CD4-positive, alpha-beta memory T cell (primary cell): ENCODE measurements at places on chromosomes 7 and 10. TPM values are rescaled to one million over a fixed set of nuclear protein-coding genes. Genes with fewer than 3 reads are reported as not detected.
A peak's percentile ranks its signal among the peaks of the same experiment; 100 is the strongest.

Gene SEMA3E
- not detected for total RNA-seq

Gene GPNMB
- total RNA-seq: 32.5 TPM

Gene ATP6V0A4
- not detected for total RNA-seq

Gene SLC13A1
- not detected for total RNA-seq

Gene AKR1E2
- total RNA-seq: 9.2 TPM

Gene VSTM4
- total RNA-seq: not detected

Gene NUTM2B
- 1.9 TPM for total RNA-seq

Gene HOXA9
- not detected for total RNA-seq

Gene LRIT1
- not detected for total RNA-seq

Gene OR9A2
- not detected for total RNA-seq

DNA sequence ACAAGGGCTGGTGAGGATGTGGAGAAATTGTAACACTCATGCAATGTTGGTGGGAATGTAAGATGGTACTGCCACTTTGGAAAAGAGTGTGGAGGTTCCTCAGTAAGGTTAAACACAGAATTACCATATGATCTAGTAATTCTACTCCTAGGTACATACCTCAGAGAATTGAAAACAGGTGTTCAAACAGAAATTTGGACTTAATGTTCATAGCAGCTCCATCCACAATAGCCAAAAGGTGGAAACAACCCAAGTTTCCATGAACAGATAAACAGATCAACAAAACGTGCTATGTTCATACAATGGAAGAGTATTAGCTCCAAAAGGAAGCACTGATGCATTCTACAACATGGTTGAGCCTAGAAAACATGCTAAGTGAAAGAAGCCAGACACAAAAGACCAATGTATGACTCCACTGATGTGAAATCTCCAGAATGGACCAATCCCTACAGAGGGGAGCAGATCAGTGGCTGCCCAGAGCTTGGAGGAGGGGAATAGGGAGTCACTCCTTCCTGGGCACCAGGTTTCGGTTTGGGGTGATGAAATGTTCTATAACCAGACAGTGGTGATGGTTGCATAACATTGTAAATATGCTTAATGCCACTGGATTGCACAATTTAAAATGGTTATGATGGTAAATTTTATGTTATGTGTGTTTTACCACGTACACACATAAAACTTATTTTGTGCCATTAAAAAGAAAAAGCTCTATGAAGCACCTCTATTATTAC lies 5.7 kb upstream of the WDR86 start:
- no peaks in the 10 kb centered on the region for H3K27me3 ChIP-seq
- no peak overlapping the region for H3K4me3 ChIP-seq

DNA sequence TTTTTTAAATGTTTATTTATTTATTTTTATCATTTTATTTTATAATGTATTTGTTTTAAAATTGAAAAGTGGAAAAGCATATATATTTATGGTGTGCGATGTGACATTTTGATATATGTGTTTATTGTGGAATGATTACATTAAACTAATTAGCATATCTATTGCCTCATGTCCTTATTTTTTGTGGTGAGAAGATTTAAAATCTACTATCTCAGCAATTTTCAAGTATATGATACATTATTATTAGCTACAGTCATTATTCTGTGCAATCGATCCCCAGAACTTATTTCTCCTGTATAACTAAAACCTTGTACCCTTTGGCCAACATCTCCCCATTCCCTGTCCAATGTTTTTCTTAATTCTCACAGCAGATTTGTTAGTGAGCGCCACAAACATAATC lies 115.6 kb upstream of the SHH start:
- no peaks in the 10 kb centered on the region for H3K4me1 ChIP-seq
- no peaks in the 10 kb centered on the region for H3K36me3 ChIP-seq
- no peak overlapping the region for H3K27ac ChIP-seq
- H3K4me3 ChIP-seq: no peak overlapping the region
- DNase-seq: no peak

- peaks cover 25% of the 10 kb centered on the region for H3K4me1 ChIP-seq
- no peak for DNase-seq
- H3K27me3 ChIP-seq: no peaks in the 10 kb centered on the region
- no peak overlapping the region for H3K27ac ChIP-seq
- H3K36me3 ChIP-seq: peaks cover 7% of the 10 kb centered on the region
- no peak overlapping the region for H3K4me3 ChIP-seq
These were observed 2.0 kb upstream of the ARPC1B start for GRCh38 chr7:99372275-99373090.

DNA sequence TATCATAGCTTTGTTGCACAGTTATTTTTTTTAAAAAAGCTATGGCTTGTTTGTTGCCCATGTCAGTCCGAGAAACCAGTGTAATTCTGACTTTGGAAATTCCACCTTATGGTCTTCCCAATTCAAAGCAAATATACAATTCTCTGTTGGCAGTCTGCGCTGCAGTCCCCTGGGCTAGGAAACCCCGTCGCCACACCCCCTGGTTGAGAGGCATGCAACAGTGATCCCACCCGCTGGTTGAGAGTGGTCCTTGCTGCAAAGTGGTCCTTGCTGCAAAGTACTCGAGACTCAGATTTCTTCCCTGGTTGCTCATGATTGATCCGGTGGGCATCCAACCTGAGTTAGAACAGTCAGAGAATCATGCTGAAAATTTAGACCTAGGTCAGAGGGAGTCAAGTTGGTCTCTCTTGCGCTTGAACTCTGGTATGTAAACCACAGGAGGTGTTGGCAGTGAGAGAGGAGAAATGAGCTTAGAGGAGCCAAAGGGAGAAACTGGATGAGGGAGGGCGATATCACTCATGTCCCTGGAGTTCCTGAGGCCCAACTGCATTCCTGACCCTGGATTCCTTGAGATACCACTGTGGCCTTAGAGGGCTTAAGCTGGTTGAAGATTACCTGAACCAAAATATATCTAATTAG lies 45.0 kb upstream of the STK17A start:
- H3K4me1 ChIP-seq: no peaks in the 10 kb centered on the region
- H3K27ac ChIP-seq: no peak overlapping the region
- H3K36me3 ChIP-seq: no peaks in the 10 kb centered on the region
- no peak for DNase-seq
- H3K4me3 ChIP-seq: no peak overlapping the region

DNA sequence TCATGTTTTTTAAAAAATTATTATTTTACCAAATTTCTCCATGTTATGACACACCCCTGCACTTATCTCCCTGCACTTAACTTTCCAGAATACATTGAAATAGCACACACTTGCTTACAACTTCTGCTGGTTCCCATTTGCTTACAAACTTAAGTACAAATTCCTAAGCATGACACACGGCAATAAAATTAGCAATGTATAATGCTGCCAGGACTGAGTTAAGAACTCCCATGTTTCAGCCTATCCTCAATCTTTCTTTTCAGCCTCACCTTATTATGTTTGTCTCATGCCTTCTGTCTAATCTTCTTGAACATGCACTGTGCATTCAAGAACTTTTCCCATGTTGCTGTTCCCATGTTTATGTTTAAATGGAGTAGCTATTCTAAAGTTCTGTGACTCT lies 40.8 kb downstream of the PRPS1L1 start:
- DNase-seq: no peak
- H3K4me3 ChIP-seq: no peak overlapping the region
- no peaks in the 10 kb centered on the region for H3K27me3 ChIP-seq
- H3K27ac ChIP-seq: no peak overlapping the region
- H3K36me3 ChIP-seq: no peaks in the 10 kb centered on the region

- H3K4me1 ChIP-seq: peaks cover 17% of the 10 kb centered on the region
- H3K36me3 ChIP-seq: no peaks in the 10 kb centered on the region
These were observed 103.6 kb downstream of the DYNC2I1 start for GRCh38 chr7:158959954-158960353.

DNA sequence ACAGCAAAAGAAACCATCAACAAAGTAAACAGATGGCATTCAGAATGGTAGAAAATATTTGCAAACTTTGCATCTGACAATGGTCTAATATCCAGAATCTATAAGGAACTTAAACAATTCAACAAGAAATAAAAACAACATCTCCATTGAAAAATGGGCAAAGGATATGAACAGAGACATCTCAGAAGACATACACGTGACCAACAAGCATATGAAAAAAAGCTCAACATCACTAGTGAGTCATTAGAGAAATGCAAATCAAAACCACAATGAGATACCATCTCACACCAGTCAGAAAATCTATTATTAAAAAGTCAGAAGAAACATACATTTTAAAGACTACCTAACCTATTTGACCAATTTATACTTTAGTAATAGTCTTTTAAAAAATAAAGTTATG lies 571.3 kb upstream of the NRG3 start:
- H3K4me3 ChIP-seq: no peak overlapping the region
- no peaks in the 10 kb centered on the region for H3K4me1 ChIP-seq
- H3K27ac ChIP-seq: no peak overlapping the region
- H3K36me3 ChIP-seq: no peaks in the 10 kb centered on the region

GRCh38 chr10:112271982-112272381 lies 11.2 kb upstream of the TECTB start:
- no peaks in the 10 kb centered on the region for H3K36me3 ChIP-seq
- no peak overlapping the region for H3K27ac ChIP-seq
- H3K4me1 ChIP-seq: no peaks in the 10 kb centered on the region
- DNase-seq: no peak
- H3K27me3 ChIP-seq: no peaks in the 10 kb centered on the region

DNA sequence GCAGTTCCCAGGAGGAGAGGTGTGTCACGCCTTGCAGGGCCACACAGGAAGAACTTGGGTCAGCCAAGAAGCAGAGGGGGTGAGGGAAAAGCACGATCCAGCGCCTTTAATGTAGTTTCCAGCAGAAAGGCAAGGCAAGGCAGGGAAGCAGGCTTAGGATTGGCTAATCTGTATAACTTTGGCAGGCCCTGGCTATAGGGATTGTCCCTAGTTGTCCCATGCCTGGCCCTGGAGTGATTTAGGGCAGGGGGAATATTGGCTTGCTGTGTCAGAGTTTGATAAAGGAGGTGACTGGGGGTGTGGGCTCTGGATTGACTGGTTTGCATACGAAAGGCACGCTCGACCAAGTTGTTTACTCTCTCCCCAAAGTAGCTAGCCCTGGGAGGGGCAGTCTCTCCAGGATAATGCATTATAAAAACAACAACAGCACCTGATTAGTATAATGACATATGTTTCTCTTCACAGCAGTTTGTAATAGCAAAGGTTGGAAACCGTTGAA lies 44.5 kb downstream of the RBM28 start:
- H3K4me3 ChIP-seq: no peak overlapping the region
- H3K4me1 ChIP-seq: no peaks in the 10 kb centered on the region
- no peaks in the 10 kb centered on the region for H3K36me3 ChIP-seq
- no peaks in the 10 kb centered on the region for H3K27me3 ChIP-seq

GRCh38 chr10:60494774-60495173 lies 105.1 kb upstream of the ANK3 start:
- no peaks in the 10 kb centered on the region for H3K36me3 ChIP-seq
- no peaks in the 10 kb centered on the region for H3K27me3 ChIP-seq
- DNase-seq: no peak

GRCh38 chr7:35249537-35249907 lies 4.4 kb downstream of the TBX20 start:
- H3K27me3 ChIP-seq: peaks cover 48% of the 10 kb centered on the region
- peaks cover 12% of the 10 kb centered on the region for H3K4me1 ChIP-seq
- no peak overlapping the region for H3K4me3 ChIP-seq
- H3K36me3 ChIP-seq: no peaks in the 10 kb centered on the region

DNA sequence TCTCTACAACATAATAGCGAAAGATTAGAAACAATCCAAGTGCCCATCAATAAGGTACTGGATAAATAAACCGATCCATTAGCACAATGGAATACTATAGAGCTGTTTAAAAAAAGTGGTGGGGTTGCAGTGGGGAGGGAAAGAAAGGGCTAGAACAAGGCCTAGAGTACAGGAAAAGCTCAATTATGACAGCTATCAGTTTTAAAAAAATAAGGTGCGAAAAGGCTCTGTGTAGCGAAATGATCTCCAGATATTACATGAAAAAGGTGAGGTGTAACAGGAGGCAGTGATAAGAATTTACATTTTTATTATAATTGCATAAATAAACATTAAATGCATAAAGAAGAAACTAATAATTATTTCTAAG lies 30.8 kb downstream of the CYTH3 start:
- H3K27ac ChIP-seq: no peak overlapping the region
- H3K27me3 ChIP-seq: no peaks in the 10 kb centered on the region
- no peak overlapping the region for H3K4me3 ChIP-seq
- DNase-seq: no peak
- no peaks in the 10 kb centered on the region for H3K36me3 ChIP-seq

DNA sequence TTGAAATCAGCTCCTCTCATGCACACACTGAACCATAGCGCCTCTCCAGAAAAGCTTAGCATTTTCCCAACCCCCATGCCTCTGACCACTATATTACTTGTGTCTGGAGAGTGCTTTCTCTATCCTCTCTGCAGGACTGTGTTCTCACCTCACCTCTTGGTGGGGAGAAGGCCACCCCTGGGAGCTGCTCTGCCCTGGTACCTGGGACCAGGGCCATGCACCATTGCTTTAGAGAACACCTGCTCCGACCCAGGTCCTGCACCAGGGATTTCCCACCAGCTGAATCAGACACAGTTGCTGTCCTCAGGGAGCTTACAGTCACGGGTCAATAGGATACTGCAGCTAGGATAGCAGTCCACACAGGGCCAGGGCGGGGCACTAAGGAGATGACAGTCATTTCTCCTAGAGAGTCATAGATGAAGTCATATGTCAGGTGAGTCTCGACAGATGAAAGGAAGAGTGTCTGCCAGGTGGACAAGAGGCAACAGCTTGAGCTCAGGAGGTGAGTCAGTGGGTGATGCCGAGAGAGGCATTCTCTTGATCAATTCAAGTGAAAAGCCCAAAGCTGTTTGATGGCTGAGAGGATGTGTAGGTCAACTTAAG lies 619 bp upstream of the LMTK2 start:
- DNase-seq: no peak
- H3K27me3 ChIP-seq: no peaks in the 10 kb centered on the region
- no peak overlapping the region for H3K4me3 ChIP-seq
- no peak overlapping the region for H3K27ac ChIP-seq
- no peaks in the 10 kb centered on the region for H3K36me3 ChIP-seq
- peaks cover 36% of the 10 kb centered on the region for H3K4me1 ChIP-seq

DNA sequence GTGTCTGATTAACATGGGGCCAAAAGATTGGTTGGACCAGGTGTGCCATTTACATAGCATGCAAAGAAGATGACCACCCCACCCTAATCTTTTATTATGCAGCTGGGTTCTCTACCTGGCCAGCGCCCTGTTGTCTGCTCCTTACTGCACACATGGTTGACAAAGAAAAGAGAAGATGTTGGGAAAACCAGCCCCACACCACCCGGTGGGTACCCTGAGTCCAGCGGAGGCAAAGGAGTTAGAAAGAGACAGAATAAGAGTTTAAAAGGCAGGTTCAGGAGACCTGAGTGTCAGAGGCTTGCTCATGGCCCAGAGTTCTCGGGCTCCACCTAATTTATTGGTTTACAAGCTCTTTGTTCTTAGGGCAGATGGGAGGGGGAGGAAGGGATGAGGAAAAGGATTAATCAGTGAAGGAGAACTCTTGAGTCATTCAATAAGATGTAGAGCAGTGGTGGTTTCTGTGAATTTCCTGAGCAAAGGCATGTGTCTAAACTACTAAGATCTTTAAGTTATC lies 24.1 kb upstream of the ABCA13 start:
- H3K27me3 ChIP-seq: no peaks in the 10 kb centered on the region
- no peak overlapping the region for H3K27ac ChIP-seq
- no peak overlapping the region for H3K4me3 ChIP-seq

- H3K27me3 ChIP-seq: no peaks in the 10 kb centered on the region
- peak; percentile 78 for DNase-seq
- peak overlapping the region; percentile 30 for H3K4me3 ChIP-seq
- peaks cover 83% of the 10 kb centered on the region for H3K4me1 ChIP-seq
- peak overlapping the region; percentile 66 for H3K27ac ChIP-seq
These were observed 37.1 kb downstream of the PRKCQ start for GRCh38 chr10:6542999-6543430.

GRCh38 chr10:127833804-127834203 lies 58.9 kb downstream of the CLRN3 start:
- H3K4me3 ChIP-seq: no peak overlapping the region
- no peak for DNase-seq
- no peaks in the 10 kb centered on the region for H3K36me3 ChIP-seq
- no peak overlapping the region for H3K27ac ChIP-seq
